Cardiac atrium fibroblast (primary cell): ENCODE measurements at places on chromosomes 5 and 9. TPM values are rescaled to one million over a fixed set of nuclear protein-coding genes. Genes with fewer than 3 reads are reported as not detected.

TMEM174 gene
- total RNA-seq: not detected in 2 replicates

TAF11L8 gene
- not detected in 2 replicates for total RNA-seq

OTP gene
- not detected in 2 replicates for total RNA-seq

GPSM1 gene
- total RNA-seq: 35.8 and 43.7 TPM in 2 replicates

HTR1A gene
- not detected in 2 replicates for total RNA-seq

GPRIN1 gene
- 2.7 and 3.7 TPM in 2 replicates for total RNA-seq

LCN9 gene
- total RNA-seq: not detected in 2 replicates

PTPRD gene
- total RNA-seq: 0.90 and 1.8 TPM in 2 replicates

FGF18 gene
- total RNA-seq: 0.49 TPM in 1 of 2 replicates, not detected in the other

SPINK6 gene
- not detected in 2 replicates for total RNA-seq

ZNG1C gene
- 8.8 and 10.9 TPM in 2 replicates for total RNA-seq

SHC3 gene
- 7.8 and 25.1 TPM in 2 replicates for total RNA-seq

RASGRF2 gene
- total RNA-seq: 0.18 and 1.3 TPM in 2 replicates

PDGFRB gene
- 84.3 and 108 TPM in 2 replicates for total RNA-seq

ITGA1 gene
- 15.6 and 21.5 TPM in 2 replicates for total RNA-seq

BOD1 gene
- 48.9 and 49.6 TPM in 2 replicates for total RNA-seq

BARHL1 gene
- not detected in 2 replicates for total RNA-seq

IL5 gene
- not detected in 2 replicates for total RNA-seq

MCC gene
- 37.4 and 59.5 TPM in 2 replicates for total RNA-seq

WNK2 gene
- not detected in 2 replicates for total RNA-seq

CTXN3 gene
- not detected in 2 replicates for total RNA-seq

MSMP gene
- 2.0 TPM in 1 of 2 replicates, not detected in the other for total RNA-seq

UBAC1 gene
- total RNA-seq: 22.5 and 32.9 TPM in 2 replicates

SPINK5 gene
- total RNA-seq: not detected in 2 replicates
